ENCODE measurements at places on chromosomes 3 and 15.
A peak's percentile ranks its signal among the peaks of the same experiment; 100 is the strongest.

DNA sequence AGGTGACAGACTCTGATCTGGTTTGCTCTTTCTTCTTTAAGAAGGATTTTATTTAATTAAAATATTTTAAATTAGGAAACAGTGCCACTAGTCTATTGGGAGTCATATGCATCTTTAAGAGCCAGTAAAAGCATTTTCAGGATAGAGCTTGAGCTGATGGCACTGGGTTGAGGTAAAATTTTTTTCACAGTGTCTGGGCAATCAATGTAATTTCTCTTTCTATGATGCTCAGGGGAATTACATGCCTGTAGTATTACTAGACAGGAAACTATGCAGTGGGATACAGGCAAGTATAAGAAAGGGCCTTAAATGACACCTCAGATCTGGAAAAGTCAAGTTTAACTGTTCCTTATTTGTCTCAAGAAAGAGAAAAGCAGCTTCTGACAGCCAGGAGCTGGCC is 76.4 kb downstream of the GAP43 start:
- no peak for DNase-seq

- DNase-seq, result no peak
Observed at GRCh38 chr3:12716605-12717151, 42.4 kb downstream of the TMEM40 start.

DNA sequence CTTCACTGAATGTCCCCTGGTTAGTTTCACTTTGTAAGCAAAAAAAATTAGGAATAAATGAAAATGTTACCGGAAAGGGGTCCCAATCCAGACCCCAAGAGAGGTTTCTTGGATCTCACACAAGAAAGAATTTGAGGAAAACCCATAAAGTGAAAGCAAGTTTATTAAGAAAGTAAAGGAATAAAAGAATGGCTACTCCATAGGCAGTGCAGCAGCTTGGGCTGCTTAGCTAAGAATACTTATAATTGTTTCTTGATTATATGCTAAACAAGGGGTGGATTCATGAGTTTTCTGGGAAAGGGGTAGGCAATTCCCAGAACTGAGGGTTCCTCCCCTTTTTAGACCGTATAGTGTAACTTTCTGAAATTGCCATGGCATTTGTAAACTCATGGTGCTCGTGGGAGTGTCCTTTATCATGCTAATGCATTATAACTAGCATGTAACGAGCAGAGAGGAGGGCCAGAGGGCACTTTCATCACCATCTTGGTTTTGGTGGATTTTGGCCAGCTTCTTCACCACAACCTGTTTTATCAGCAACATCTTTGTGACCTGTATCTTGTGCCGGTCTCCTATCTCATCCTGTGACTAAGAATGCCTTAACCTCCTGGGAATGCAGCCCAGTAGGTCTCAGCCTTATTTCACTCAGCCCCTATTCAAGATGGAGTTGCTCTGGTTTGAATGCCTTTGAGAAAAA is 41.0 kb upstream of the CMSS1 start:
- no peak for DNase-seq

- no peak for DNase-seq
Observed at GRCh38 chr3:127222664-127223063, 29.7 kb downstream of the PRR23E start.

GRCh38 chr3:52240886-52241370 is 2.0 kb upstream of the TWF2 start:
- no peak for DNase-seq

DNA sequence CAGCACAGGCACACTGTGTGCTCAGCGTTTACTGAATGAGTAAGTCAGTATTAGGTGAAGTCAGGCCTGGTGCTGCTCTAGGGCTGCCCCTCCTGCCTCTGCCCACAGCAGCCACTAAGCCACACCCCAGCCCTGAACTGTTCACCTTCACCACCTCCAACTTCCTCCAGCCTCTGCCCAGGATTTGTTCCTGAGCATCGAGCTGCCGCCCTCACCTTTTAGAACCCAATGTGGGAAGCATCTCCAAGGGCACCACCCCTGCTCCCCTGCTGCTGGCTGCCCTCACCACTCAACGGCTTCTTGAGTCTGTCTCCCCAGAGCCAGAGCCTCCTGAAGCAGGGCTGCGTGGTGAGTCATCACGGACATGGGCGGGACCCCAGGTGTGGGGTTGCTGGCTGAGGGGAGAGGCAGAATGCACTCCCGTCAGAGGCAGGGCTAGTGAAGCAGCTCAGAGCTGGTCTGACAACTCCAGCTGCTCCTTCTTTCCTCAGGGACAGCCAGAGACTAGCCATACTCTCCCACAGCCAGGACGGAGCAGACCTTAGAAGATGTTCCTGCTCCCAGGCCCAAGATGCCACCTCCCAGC is 5.8 kb downstream of the HYAL2 start:
- DNase-seq, result no peak

DNA sequence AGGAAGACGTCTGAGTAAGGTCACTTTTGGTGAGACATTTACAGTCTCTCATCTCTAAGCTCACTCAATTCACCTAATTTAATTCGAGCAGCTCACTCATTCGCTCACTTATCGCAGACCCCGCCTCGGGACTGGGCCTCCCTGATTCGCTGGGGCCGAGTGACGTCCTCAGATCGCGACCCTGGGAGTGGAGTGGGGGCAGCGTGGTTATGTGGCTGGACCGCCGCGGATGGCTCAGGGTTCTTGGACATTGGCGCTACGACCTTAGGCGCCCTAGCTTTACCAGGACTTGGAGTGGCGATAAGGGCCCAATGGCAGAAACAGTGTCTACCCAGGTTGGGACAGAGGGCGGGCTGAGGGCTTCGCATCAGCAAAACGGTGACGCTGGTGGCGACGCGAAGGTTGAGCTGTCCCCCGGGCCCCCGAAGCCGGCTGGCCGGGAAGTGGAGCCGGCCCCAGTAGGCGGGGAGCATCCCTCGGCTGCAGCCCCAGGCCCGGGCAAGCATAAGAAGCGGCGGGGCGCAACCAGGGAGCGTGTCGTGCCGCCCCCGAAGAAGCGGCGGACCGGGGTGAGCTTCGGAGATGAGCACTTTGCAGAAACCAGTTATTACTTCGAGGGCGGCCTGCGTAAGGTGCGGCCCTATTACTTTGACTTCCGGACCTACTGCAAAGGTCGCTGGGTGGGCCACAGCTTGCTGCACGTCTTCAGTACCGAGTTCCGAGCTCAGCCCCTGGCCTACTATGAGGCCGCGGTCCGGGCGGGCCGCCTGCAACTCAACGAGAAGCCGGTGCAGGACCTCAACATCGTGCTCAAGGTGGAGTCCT is at the start of gene RPUSD2:
RPUSD2 (plus strand) TSS at position 171 of the 825 bp plus-strand sequence; CDS start at position 210, 39 bp downstream.
- DNase-seq, result peak; percentile 85

GRCh38 chr3:147411238-147411814 is 2.2 kb downstream of the ZIC1 start:
- DNase-seq, result no peak

DNA sequence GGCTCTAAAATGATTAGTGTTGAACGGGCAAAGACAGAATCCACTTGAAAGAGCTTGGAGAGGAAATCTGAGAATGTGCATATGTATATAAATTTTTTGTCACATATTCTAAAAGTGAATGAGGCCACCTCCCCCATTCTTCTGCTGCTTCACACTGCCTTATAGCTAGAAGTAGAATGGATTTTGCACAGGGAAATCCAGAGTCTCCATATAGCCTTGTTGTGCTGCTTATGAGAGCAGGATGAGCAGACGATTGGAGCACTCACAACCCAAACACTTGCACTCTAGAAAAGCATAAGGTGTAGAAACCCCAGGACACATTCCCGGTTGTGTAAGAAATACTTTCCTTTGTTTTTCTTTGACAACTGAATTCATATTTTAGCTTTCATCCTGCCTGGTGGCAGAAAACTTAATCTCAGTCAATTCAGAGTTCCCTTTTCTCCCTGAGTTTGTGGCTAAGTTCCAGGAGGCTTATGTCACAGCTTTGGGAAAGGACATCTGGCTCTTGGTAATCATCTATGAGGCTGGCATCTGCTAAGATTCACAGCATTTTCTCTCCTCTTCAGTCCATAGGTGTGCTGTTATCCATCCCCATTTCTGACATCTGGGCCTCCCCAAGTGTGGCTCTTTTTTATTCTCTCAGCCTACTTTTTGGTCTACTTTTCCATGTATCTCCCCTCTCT is 188.4 kb upstream of the PFN2 start:
- no peak for DNase-seq

- DNase-seq, result no peak
Observed at GRCh38 chr15:34714476-34715121, 40.2 kb downstream of the GJD2 start.

GRCh38 chr3:62636235-62636826 is 238.9 kb downstream of the CADPS start:
- no peak for DNase-seq

DNA sequence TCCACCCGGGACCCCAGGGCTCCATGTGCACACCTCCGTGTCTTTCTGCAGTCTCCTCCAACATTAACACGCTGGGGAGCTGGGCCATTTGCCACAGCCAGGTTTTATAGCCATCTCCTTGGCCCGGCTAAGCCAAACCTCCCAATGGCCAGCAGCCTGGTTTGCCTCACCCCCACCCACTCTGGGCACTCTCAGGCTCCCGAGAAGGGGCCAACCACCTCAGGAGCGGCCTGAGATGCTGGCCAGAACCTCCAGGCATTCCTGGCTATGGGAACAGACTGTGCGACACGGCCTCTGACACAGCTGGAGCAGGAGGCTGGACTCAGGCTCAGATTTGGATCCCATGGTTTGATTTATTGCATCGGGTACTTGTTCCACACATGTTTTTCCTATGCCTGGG is 289.7 kb downstream of the RPLP1 start:
- no peak for DNase-seq

DNA sequence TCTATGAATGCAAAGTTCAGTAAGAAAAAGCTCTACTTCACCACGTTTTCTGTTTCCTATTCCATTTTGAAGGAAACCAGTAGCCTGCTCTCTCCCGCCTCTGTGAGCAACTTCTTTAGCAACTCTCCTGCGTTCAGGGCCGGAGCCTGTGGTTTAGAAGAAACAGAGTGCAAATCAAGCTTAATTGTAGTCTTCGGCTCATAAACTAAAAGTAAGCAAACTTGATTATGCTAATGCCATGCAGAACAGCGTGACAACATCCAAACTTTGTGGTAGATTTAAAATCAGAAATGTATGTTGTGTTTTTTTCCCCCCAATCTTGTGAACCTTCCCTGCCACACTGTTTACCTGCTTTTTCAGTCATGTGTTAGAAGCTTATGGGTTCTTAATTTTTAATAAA is 87.4 kb downstream of the SEMA6D start:
- no peak for DNase-seq

GRCh38 chr3:126451511-126451910 is 24.2 kb downstream of the ZXDC start:
- no peak for DNase-seq

GRCh38 chr3:66380200-66380932 is 120.5 kb downstream of the LRIG1 start:
- no peak for DNase-seq

DNA sequence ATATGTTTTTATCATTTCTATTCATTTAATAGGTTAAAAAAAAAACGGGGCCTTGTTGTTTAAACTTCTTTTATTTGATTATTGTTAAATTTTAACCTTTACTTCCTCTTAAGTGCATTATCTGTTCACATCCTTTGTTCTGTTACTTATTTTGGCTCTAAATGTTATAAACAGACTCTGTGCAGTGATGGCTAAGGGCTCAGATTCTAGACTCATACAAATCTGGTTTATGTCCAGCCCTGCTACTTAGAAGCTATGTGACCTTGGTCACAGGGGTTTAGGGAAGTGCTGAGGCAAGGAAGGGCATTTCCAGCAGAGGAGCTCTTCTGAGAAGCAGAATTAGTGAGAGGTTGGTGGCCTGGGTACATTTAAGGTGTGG is 55.3 kb upstream of the VILL start:
- no peak for DNase-seq

DNA sequence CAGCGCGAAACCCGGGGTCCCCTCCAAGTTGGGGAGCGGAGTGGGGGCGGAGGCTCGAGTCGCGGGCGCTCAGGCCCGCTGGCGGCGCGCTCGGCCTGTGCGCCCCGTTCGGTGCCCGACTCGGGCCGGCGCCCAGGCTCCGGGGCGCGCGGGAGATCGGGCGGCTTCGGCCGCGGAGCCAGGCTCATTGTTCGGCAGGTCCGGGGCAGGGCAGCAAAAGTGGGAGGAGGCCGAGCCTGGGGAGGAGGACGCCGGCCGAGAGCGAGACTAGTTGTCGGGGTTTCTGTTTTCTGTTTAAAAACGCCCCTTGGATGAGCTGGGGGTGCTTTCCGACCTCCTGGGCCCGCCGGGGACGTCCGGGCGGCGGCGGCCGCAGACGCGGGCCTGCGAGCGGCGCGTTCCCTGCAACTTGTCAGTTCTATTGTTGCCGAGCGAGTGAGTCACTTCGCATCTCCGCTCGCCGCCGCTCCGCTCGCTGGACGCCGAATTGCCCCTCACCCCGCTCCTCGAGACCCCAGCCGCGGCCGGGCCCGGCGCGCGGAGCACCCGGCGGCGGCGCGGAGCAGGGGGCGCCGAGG is 676 bp downstream of the TCF12 start:
- DNase-seq, result peak; percentile 39

DNA sequence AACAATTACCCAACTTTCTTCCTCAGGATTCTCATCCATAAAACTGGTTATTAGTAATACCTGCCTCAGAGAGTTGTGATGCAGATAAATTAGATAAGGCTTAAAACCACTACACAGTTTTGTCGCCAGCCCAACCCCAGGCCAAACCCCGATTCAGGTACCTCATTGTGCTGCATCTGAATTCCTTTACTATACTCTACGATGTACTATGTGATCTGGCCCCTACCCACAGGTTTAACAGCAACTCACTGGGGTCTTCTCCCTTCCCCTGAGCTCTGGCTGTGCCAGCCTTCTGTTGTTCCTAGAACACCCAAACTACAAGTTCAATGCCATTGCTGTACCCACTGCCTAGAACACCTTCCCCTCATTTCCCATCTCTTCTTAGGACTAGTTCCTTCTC is 64.6 kb downstream of the MYO5A start:
- DNase-seq, result no peak

DNA sequence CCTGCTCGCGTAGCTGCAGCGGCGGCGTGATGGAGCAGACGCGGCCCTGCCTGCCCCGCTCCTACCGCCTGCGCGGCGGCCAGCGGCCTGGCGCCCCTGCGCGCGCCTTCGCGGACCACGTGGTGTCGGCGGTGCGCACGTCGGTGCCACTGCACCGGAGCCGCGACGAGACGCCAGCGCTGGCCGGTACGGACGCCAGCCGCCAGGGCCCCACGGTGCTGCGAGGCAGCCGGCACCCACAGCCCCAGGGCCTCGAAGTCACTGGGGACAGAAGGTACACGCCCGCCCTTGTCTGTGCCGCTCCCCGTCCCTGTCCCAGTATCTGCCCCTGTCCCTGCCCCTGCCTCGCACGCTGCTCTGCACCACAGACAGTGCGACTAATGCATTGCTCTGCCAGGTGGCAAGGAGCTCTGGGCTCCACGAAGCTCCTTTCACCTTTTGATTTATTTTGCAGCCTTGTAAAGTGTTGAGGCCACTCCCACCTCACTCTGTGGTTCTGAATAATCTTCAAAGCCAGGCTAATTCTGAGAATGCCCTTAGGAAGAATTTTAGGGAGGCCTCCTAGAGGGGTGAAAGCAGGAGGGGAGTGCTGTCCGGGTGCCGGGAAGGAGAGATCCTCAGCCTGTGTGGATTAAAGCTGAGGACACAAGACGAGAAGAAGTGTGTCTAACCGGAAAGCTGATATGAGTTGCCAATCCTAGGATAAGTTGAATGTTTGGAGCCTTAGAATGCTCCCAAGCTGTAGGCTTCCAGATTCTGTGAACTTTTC is 100.0 kb downstream of the THSD4 start:
- DNase-seq, result no peak

- no peak for DNase-seq
Observed at GRCh38 chr3:54625805-54626787, 301.8 kb downstream of the LRTM1 start.

Data from activated CD4-positive, alpha-beta T cell treated with anti-CD3 and anti-CD28 coated beads, Interleukin-2, amount 50 U/mL, for 24 hours (primary cell).